ENCODE measurements at places on chromosomes 3 and 15.

DNA sequence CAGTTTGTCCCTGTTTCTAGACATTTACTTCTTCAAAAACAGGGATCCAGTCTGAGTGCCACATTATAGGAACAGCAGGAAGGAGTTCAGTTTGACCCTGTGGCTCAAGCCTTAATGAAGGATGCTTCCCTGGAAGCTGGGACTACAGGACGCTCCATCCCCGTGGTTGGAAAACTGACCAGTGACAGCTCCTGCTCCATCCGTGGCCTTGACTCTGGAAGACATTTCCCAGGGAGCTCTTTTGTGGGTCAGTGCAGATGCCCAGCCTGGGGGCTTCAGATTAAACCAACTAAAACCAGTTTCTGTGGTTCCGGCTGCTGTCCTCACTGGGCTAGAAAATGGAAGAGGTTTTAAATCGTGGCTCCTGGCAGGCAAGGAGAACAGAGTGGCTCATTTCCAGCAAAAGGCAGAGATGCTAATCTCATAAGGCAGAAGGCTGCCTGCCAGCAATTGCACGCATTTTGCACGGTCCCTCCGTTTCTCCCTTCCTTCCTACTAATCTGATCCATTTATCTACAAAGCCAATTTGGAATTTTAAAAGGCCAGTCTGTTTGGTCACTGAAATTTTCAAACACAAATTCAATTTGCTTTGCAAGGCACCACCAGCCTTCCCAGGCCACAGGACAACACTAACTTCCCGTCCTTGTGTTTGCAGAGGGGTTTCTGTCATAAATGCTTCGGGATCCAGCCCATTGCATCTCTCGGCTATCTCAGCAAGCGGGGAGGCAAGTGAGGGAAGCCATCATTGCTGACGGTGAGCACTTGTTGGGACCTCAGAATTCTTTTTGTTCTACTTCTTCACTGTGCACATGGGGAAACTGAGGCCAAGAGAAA is 6.2 kb upstream of the SSUH2 start:
- no peak for DNase-seq

- DNase-seq = peak; percentile 63
Observed at GRCh38 chr3:32175607-32176197, 62.8 kb upstream of the CMTM8 start.

DNA sequence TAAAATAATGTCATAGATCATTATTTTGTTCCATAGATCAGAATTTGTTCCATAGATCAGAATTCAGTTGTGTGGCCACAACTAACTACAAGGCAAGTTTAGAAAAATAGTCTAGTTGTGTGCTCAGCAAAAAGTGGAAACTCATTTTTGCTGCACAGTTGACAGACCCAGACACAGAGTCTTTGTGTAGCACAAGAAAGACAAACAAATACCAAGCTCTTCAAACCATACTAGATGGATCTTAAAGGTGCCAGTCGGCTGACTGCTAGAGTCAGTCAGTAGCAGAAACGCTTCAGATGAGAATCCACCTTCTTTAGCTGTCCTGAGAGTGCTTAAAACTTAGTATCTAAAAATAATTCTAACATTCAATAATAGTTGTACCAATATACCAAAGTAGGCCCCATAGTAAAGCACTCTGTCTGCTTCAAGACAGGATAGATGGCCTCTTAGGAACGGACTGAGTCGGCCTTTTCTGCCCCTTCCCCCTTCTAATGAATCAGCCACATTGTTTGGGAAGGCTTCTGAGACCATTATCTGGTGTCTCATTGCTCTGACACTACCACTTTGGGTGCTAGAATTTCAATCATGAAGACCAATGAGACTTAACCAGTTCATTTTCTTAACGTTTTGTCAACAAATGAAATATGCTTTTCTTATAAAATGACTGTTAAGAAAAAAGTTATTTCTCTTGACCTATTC is 27.7 kb upstream of the SLC4A7 start:
- DNase-seq = no peak

- DNase-seq = no peak
Observed at GRCh38 chr15:96102631-96103030, 227.9 kb upstream of the NR2F2 start.

Data from stimulated activated effector memory CD8-positive, alpha-beta T cell treated with anti-CD3 and anti-CD28 coated beads, Interleukin-12 subunit alpha, Interleukin-12 subunit beta, amount 100 ng/mL, for 72 hours (primary cell).